RKO (cell line): ENCODE measurements at places on chromosomes 13 and 19.

DNA sequence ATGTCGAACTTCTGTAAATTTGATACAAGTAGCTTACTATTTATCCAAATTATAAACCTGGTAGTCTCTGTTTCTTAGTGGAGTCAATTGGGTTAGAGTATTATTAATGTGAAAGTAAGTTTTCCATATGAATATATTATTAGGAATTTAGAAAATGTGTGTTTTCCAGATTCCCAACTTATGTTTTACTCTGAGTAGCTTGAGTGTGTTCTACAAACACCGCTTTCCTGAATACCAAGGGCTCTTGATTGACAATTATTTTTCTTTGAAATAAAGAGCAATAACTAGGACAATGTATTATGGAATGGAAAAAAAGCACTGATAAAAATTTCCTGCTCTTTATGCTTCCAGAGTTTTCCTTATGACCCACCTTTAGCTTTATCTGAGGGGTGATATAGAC lies 233.6 kb downstream of the POSTN start:
- DNase-seq, result no peak

DNA sequence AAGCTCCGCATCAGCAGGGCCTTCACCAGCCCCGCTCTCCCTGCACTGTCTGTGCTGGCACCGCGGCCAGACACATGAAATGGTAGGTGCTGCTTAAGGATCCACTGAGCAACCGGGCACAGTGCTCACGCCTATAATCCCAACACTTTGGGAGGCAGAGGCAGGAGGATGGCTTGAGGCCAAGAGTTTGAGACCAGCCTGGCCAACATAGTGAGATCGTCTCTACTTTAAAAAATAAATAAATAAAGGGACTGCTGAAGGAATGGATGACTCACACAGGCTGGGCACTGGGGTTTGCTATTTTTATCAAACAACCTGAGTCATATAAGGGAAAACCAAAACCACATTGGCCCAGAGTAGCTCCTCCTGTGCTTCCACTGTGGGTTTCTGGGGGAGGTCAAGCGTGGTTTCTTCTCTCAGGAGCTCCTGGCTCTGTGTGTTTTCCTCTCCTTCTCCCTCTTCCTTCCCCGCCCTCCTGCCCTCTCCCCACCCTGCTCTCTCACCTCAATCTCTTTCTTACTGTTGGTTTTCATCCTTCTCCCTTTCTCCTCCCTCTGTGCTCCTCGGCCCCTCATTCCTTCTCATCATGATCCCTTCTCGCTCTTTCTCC lies 21.3 kb downstream of the VRK3 start:
- peak; percentile 74 for DNase-seq

- DNase-seq, result no peak
These were observed 79.2 kb upstream of the POMP start for GRCh38 chr13:28579736-28580135.

- no peak for DNase-seq
These were observed 28.7 kb upstream of the SLC7A10 start for GRCh38 chr19:33254245-33254824.

GRCh38 chr13:45511310-45512097 lies 46.8 kb downstream of the COG3 start:
- DNase-seq, result peak; percentile 83

DNA sequence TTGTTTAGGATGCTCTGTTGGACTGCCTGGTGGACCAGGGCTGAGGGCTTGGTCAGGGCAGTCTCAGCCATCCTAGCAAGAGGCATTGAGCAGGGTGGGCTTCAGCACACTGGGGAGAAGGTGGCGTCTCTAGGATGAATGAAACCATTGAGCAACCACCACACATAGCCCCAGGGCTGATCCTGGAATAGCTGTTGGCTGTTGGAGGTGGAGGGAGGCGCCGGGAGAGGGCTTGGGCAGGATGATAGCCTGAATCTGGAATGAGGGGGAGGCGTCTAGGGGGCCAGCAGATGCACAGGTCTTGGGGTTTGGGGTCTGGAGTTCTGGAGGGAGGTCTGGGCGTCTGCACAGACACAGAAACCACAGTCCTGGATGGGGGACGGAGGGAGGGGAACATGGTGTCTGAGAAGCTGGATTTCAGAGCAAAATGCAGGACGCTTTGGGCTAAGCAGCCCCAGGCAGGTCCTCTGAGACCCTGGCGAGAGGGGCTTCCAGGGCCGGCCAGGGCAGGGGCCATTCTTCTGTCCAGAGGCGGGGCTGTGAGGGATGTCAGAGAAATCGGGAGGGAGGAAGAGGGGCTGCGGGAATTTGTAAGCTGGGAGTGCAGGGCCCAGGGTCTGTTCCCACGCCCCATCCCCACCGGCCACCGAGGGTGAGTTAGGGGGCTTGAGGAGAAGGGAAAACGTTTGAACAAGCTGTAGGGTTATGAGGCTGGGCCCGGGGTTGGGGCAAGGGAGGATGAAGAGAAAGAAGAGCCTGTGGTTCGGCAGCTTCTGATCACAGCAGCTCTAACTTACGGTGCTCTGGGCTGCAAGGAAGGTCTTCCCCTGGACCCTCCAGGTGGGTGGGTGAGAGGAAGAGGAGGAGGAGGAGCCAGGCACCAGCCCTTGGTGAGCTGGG lies 5.2 kb downstream of the TRAPPC5 start:
- DNase-seq, result no peak

DNA sequence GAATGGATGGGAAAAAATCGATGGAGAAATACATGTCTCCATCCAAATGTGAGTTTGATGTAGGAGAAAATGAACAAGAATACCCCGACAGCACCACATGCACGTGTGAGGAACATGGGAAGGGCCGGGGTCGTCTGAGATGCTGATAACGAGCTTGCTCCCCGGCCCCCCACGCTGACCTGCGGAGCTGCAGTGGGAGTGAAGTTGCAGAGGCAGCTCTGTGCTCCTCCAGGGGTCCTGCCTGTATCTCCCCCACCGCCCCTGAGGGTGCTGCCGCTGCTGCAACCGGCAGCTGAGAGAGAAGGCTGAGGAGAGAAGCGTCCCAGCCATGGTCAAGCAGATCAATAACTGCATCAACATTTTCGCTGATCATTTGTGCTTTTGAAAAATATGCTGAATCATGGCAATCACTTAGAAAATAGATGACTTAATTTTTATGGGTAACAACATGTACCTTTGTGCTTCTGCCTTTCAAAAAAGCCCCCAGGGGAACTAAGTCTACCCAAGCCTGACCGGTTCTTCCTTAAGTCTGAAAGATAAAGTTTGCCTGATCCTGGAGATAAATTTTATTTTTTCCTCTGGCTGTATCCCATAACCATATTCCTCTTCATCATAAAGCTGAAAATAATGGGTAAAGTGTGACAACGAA lies 18.2 kb upstream of the NAXD start:
- no peak for DNase-seq

DNA sequence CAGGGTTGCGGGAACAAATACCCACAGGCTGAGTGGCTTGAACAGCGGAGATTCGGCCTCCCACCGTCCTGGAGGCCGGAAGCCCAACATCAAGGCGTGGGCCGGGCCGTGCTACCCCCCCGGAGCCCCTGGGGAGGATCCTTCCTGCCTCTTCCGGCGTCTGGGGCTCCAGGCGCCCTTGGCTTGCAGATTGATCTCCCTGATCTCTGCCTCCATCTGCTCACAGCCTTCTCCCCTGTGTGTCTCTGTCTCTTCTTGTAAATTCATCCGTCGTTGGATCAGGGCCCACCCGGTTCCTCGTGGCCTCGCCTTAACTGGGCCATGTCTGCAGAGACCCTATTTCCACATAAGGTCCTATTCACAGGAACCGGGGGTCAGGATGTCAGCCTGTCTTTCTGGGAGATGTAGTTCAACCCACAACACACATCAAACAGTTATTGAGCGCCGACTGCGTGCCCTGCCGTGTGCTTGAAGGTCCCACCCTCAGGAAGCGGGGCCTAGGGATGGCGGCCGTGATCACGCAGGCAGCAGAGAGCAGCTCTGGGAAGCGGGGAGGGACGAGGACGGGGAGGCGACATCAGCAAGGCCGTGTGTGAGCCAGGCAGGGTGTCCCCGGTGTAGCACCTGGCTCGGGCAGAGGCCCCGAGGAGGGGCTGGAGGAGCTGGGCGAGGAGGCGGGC lies 21.3 kb downstream of the HCN2 start:
- DNase-seq, result no peak

- DNase-seq, result peak; percentile 49
These were observed 20.1 kb upstream of the MYO16 start for GRCh38 chr13:108609353-108609752.

DNA sequence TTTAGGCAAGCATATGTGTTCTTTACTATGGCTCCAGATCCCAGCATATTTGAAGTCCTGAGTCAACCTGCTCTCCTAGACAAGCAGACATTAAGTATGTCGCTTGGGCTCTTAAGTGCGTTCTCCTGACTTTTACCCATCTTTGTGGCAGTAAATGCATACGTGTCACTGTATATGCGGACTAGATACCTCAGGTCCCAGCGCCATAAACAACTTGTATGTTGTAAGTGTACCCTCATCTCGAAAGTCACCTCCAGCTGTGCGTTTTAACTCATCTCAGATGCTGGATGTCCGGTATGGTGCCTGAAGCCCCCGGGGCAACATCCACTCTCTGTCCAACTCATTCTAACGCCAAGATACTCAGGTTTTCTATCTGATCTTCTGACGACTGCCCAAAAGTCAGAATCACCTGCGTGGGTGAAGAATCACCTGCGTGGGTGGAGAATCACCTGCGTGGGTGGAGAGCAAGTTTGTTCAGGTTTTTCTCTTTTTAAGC lies 1.7 kb downstream of the PTOV1 start:
- peak; percentile 44 for DNase-seq

GRCh38 chr19:9128171-9128570 lies 1.4 kb upstream of the OR7G3 start:
- no peak for DNase-seq

DNA sequence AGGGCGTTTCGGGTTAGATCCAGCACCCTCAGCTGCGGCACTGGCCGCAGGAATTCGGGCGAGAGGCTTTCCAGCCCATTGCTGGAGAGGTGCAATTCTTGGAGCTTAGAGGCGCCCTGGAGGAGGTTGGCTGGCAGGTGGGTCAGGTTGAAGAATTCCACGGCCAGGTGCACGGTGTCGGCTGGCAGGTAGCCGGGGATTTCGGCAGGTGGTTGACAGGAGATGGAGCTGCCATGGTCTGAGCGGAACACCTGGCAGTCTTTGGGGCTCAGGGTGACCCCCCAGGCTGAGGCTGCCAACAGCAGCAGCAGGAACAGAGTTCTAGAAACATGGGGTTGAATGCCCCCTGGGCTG lies 1.3 kb downstream of the LRG1 start:
- DNase-seq, result no peak

- DNase-seq, result peak; percentile 57
These were observed 61.1 kb downstream of the SACS start for GRCh38 chr13:23372264-23372906.

DNA sequence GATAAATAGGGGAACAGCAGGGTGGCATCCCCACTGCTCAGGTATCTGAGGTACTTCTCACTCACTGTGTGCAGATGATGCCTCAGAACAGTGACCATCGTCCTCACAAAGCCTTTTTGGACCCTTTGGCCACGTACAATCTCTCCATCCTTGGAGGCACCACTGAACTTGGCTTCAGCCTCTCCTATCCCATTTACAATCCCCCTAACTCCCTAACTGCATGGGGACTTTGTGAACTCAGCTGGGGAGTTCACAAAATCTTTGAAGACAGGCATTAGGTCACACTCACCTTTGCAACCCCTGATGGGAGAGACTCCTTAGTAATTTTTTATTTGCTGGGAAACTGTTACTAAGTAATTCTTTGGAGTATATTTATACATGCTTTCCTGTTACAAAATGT lies 60.8 kb downstream of the TBC1D4 start:
- no peak for DNase-seq

DNA sequence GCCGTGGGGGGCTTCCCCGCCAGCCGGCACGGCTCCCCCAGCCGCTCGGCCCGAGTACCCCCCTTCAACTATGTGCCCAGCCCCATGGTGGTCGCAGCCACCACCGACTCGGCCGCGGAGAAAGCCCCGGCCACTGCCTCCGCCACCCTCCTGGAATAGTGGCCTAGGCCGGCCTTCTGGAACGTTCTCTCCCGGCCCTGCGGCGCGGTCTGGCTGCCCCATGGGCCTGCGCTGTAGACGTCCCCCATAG lies 9.0 kb downstream of the C19orf25 start:
- no peak for DNase-seq

DNA sequence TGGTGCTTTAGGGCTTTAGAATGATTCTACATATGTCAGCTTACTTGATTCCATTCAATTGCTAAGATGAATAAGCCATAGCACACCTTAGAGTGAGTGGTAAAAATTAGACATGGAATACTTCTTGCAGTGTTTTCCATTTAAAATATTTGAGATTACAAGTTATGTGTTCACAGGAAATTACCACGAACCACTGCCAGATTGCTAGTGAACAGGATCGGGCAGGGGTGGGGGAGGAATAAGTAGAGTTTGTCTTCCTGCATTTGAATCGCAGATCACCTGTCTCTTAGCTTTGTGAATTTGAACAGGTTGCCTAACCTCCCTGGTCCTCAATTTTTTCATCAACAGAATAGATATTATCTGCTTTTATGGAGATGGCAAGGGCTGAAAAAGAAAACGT lies 124.6 kb downstream of the GGACT start:
- no peak for DNase-seq

- no peak for DNase-seq
These were observed 18.6 kb upstream of the STRN4 start for GRCh38 chr19:46764817-46765291.

- no peak for DNase-seq
These were observed 214.2 kb downstream of the LACC1 start for GRCh38 chr13:44093607-44094564.

- DNase-seq, result no peak
These were observed 84.8 kb downstream of the SIPA1L3 start for GRCh38 chr19:37991841-37992248.

DNA sequence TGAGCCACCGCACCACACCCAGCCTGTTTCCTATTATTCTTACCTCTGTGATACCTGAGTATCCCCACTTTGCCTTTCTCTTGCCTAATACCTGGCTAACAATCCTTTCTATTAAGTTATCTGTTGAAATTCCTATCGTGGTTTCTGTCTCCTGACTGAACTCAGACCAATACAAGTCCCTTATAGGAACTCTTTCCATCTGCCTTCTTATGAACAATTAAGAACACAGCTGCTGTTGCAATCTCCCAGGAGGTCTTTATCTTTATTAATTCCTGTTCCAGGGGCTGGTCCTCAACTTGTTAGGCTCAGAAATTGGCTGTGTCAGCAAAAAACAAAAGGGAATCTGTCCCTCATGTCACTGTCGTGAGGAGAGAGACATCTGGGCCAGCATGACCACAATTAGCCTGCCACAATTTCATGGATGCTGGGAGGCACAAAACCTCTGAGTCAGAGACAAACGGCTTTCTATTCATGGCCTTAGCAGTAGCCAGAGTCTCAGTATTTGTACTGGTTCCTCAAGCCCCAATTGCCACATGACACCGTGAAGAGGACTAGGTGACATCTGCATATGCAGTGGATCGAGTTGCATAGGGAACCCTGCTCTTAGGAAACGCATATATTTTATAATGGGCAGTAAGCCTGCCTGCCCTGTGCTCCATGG lies 58.2 kb downstream of the NUFIP1 start:
- no peak for DNase-seq

DNA sequence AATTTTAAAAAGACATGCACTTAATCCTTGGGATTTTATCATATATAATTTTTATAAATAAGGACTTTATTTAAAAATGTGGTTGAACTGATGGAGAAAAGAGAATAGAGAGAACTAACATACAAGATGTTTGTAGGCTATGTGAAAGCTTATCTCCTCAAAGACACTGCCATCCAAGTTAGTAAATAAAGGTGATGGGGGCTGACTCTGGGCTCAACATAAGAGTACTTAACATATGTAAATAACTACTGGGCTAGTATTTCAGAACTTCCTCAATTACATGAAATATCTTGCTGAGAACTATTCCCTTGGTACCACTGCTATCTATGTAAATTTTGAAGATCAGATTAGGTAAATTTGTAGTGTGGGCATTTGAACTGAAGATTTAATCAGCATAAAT lies 1017.3 kb upstream of the PCDH20 start:
- no peak for DNase-seq

- DNase-seq, result no peak
These were observed 785.0 kb downstream of the SLITRK5 start for GRCh38 chr13:88456151-88456550.
